ENCODE measurements at places on chromosomes 6 and 20.

DNA sequence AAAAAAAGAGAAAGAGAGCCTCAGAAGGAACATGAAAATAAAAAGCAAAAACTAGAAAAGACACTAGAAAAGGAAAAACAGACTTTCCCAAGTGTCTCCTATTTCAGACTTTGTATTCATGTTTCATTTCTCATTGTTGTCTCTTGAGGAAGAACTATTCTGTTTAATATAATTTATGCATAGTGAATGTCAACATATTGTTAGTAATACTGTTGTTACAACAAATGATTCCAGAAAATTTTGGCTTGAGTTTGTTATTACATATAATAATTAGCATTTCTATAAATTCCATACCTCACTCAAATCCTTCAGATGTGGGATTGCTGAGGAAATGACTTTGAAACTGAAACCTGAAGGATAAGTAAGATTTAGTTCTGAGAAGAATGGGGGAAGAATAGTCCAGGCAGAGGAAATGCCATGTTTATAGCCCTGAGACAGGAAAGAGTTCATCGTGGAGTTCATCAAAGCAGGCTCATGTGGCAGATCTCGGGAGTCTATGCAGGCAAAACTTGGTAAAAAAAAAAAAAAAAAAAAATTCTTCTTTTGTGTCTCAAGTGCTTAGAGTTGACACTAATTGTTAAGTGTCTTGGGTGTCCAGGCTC, 53.1 kb upstream of the EIF2S2 start:
- no peak for DNase-seq

- DNase-seq = no peak
Measured at GRCh38 chr6:139257291-139257690, 34.5 kb downstream of the TXLNB start.

DNA sequence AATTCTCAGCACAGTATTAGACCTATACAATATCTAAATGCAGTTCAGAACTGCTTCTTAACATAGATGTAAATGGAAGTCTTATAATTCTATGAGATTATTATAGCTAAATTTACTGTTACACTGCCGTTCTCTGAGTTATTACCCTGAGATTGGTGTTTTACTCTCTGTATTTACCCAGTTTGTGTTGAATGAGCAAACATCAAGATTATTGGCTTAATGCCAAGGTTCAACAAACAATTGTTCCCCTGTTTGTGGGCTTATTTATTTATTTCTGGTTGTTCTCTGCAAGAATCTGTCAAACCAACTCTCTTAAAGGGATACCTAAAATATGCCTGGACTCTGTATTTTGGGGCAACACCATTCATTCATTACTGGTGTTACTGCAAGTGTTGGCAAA, 5.2 kb upstream of the STMND1 start:
- no peak for DNase-seq

DNA sequence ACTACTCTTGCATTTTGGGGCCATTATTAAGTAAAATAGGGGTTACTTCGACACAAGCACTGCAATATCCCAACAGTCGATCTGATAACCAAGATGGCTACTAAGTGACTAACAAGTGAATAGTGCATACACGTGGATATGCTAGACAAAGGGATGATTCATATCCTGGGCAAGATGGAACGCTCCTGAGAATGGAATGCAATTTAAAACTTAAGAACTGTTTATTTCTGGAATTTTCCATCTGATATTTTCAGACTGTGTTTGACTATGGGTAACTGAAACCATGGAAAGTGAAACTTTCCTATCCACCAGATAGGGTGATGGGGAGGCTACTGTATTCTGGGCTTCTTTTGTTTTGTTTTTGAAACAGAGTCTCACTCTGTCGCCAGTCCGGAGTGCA, 66.5 kb downstream of the ILRUN start:
- DNase-seq = no peak

DNA sequence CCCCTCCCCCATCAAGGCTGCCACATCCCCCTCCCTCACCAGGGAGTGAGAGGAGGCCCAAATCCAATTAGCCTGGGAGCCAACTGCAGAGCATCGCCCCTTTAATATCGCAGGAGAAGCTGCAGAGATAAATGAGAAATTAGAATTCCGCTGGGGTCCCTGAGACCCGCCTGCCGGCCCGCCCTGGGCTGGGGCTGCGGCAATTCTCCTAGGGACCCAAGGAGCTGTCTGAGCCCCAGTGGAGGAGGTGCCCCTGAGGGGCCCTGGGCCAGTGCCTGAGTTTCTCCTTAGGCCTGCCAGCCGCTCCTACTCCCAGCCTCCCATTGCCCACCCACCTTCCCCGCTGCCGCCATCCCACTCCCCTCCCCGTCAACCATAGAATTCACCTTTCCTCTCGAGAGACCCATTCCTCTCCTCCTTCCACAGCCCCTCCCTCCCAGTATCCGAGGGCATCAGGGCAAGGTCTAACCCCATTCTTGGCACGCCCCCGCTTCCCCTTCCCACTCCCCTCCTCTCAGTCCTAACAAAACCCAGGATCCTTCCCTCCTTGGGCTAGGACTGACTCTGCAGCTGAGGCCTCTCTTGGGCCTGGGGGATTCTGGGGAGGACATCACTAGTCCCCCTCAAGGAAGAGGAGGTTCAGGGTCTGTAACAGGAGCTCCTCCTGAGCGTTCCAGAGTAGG, 20.0 kb upstream of the CDH22 start:
- no peak for DNase-seq

GRCh38 chr6:41288030-41288753, 1.7 kb upstream of the TREM1 start:
- DNase-seq = peak; percentile 92

DNA sequence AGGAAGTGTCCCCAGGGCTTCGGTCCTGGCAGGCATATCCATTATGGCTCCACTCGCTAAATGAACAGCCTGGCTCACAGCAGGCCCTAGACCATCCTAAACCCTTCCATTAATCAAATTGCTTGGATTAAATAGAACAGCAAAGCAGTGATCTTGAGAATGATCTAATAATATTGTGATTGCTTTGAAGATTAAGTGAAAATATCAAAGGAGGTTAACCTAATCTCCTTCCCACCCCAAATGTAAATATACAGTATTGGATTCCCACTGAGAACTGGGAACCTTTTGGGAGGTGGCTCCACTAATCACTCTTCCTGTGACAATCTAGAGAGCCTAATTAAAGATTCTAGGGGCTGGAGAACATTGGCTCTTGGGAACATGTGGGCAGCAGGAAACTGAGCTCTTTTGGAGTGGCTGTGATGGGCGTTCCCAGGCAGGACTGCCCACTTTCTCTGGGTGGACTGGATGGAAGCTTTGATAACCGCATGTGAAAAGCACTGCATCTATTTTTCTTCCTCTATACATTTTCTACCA, 68.3 kb upstream of the FRMD1 start:
- peak; percentile 89 for DNase-seq

GRCh38 chr6:31272436-31272835, 544 bp upstream of the HLA-C start:
- DNase-seq = no peak

DNA sequence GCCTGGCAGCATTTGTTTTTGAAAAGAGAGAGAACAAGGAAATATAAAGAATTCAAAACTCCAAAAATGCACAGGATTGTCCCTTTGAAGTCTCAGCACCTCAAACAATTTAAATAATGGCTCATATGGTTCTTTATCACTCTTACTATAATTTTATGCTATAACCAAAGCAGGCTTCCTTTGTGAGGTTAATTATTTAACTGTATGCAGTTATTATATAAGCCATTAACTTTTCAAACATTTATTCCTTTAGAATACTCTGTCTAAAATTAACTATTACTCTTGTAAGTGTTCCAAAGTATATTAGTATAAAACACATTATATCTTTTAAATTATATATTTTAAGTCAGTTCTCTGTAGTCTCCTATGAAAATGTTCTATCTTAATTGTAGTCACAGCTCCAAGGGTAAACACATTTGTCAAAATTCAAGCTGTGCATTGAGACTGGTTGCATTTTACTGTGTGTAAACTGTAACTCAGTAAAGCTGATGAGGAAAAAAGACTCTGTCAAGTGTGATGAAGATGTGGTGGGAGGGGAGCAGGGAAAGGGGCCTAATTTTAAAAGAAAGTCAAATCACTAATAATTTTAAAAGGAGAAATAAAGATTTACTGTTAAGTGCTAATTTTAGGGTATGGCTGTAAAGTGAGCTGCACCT, 20.0 kb upstream of the PLAGL1 start:
- DNase-seq = no peak

DNA sequence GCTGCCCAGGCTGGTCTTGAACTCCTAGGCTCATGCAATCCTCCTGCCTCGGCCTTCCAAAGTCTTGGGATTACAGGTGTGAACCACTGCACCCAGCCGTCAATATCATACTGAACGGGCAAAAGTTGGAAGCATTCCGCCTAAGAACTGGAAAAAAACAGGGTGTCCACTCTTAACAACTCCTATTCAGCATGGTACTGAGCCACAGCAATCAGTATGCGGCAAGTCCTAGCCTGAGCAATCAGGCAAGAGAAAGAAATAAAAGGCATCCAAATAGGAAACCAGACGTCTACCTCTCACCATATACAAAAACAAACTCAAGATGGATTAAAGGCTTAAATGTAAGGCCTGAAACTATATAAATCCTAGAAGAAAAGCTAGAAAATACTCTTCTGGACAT, 83.1 kb downstream of the FKBP5 start:
- no peak for DNase-seq

GRCh38 chr6:56346958-56347357, 99.6 kb upstream of the COL21A1 start:
- no peak for DNase-seq

GRCh38 chr20:21240394-21240793, 62.7 kb upstream of the XRN2 start:
- DNase-seq = no peak

DNA sequence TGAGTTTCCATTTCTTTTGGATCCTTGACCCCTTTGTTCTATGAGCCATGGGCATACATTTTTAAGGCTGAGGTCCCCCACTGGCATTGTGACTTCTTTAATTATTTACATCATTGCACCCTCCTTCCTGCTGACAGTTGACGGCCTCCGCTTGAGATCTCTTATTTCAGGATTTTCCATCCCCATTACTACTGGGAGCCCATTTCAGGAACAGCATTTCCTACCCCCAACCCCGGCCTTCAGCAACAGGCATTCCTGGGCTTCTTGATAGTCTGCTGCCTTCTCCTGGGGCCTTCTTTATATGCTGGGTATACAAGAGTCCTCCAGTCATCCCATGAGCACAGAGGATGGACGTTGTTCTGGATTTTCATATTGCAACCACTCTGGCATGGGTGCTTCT, 3.8 kb downstream of the ULBP1 start:
- no peak for DNase-seq

DNA sequence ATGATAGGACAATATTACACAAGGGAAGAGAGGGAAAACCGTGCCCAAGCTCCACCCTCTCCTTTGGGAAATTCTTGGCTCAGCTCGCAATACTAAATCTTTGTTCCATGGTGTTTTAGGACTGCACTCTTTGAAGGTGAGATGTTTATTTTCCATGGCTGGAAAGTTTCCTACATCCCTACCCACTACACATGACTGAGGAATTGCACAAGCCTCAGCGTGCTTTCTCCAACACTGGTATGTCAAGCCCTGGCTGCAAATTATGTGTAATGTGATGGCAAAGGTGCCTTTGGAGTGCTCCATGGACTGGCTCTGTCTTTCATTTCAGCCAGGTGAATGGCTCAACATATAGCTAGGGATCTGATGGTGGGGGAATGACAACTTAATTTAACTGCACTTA, 134.3 kb downstream of the ISM1 start:
- no peak for DNase-seq

- DNase-seq = no peak
Measured at GRCh38 chr6:156771047-156771446, 6.1 kb upstream of the ARID1B start.

DNA sequence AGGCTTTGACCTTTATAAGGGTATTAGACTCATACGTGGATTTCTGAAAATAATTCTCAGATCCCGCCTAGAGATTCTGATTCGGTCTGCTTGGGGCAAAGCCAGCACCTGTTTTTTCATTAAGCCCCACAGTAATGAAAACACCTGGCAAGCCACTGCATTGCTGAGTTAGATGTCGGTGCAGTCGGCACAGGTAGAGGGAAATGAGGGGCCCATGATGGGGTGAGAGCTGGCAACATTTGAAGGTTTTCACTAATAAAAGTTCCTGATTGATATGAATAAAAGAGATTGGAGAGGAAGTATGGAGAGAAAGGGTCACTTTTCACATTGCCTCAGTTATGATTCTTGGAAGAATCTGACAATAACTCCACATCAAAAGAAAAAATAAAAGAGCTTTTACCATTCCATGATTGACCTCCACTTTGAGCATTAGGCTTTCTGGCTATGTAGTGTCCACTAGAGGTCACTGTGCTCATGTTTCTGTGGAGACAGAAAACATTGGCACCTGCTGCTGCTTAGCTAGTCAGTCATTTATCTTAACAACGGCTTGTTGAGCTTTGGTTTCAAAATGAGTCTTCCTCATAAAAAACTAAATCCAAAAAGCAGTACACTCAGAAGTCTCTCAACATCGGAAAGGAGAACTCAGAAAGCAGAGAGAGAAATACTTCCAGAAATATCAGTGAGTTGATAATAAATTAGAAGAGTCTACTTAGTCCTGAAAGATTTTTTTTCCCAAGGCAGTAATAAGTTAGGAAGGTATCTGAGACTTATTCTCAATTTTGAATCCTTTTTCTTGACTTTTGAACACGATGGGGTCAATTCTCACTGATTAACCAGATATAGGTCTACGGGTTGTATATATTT, 53.3 kb upstream of the KLHL31 start:
- DNase-seq = peak; percentile 65

- DNase-seq = peak; percentile 68
Measured at GRCh38 chr6:106973836-106974335, 643 bp downstream of the CD24 start.

GRCh38 chr6:16136091-16136490, 7.2 kb downstream of the MYLIP start:
- no peak for DNase-seq

DNA sequence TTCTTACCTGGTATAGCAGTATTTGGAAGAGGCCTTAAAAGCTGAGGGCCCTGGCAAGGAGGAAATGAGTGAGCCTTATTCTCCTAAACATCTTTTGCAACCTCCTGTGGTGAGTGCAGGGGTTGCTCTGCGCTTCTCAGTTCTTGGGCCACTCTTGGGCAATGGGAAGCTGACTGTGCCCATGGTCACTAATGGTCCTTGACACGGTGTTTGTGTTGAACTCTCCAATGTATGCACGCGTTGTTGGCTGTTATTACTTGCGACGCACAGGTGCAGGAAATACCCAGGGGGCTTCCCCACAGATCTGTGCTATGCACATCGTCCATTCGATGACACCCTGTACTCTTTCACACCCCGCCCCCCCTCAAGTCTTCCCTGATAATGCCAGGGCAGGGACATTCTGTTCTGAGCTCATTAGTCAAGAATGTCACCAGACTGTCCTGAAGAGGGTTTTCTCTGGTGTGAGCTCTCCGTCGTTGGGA, 79.7 kb downstream of the EDN1 start:
- DNase-seq = no peak

- DNase-seq = no peak
Measured at GRCh38 chr20:63469019-63469712, 3.3 kb downstream of the KCNQ2 start.

DNA sequence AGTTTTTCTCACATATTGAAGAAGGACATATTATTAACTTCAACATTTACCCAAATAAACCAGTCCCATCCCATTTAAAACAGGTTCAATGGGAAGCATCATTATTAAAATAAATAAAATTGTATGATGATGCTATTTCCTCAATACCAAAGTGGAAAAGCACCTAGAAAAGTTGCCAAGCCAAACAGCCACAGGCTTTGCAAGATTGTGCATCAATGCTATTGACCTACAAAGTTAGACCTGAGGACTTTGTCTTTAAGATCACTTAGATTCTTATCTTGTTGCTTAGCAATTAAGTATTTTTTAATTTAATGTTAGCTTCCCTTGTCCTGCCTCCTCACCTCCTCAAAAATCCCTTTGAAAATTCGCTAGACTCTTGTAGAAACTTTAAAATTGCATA, 132.1 kb downstream of the SAMD5 start:
- no peak for DNase-seq

All from NCI-H1092 treated with DMSO at 0.1 percent for 48 hours (cell line).